ENCODE measurements at places on chromosomes 6 and 20.

DNA sequence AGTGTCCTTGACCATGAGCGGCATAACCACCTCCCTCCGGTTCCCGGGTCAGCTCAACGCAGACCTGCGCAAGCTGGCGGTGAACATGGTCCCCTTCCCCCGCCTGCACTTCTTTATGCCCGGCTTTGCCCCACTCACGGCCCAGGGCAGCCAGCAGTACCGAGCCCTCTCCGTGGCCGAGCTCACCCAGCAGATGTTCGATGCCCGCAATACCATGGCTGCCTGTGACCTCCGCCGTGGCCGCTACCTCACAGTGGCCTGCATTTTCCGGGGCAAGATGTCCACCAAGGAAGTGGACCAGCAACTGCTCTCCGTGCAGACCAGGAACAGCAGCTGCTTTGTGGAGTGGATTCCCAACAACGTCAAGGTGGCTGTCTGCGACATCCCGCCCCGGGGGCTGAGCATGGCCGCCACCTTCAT, 4.9 kb downstream of the TUBB1 start:
- no peak for DNase-seq

DNA sequence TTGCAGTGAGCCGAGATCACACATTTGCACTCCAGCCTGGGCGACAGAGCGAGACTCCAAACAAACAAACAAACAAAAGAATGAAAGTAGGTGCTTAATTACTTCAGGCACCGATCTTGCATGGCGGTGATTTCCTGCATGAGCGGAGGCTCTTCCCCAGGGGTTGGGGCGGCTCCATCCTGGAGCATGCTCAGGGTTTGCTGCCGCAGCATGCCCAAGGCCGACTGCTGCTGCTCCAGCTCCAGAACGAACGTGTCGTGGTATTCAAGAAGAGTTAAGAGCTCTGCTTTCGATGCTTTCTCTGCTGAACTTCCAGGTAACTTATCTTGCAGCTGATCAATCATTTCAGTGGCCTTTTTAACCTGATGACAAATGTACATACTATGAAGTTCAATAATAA, 313.8 kb downstream of the SYNE1 start:
- DNase-seq = no peak

- DNase-seq = no peak
These were observed 37.3 kb downstream of the KCNB1 start for GRCh38 chr20:49445176-49445575.

- no peak for DNase-seq
These were observed 361.0 kb downstream of the CD83 start for GRCh38 chr6:14478381-14479225.

DNA sequence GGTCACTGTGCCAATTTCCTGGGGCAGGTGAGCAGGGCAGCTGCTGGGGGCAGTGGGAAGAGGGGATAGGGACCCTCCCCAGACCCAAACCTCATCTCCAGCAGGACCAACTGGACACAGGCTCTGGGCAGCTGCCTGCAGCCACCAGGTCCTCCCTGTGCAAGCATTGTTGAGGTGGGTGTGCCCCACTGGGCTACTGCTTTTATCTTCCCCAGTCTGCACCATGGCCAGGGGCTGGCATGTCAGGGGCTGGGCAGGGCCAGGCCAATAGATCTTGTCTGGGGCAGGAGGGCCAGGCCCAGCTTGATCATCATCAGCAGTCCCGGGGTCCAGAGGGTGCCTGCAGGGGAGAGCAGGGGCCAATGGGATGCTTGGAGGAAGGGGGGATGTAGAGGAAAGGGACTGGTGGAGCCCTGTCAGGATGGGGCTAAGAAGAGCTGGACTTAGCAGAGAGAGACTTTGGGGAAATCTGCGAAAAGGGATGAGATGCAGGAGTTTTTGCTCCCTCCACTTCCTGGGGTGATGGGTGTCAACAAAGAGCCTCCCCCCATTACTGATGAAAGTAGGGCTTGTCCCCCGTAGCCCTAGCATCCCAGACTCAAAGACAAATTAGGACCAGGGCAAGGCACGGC, 5.7 kb downstream of the EBF4 start:
- DNase-seq = no peak

DNA sequence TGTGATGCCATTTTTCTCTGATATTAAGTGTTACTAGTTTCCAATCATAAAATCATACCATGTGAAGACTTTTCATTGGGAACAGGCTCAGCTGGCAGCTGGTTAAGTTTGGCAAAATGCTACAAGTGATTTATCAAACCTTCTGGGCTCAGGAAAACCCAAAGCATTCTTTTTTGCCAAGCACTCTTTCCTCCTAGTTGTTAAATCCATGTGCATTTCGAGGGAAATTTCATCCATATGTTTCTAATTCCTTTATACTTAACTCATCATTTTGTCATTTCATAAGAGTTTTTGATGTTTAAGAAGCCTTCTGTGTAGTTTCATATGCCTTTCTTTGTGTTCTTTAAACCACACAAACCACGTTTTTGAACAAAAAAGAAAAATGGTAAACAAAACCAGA, 217.6 kb upstream of the PDE10A start:
- peak; percentile 12 for DNase-seq

GRCh38 chr6:162124710-162125435, 602.7 kb downstream of the PRKN start:
- DNase-seq = peak; percentile 10

DNA sequence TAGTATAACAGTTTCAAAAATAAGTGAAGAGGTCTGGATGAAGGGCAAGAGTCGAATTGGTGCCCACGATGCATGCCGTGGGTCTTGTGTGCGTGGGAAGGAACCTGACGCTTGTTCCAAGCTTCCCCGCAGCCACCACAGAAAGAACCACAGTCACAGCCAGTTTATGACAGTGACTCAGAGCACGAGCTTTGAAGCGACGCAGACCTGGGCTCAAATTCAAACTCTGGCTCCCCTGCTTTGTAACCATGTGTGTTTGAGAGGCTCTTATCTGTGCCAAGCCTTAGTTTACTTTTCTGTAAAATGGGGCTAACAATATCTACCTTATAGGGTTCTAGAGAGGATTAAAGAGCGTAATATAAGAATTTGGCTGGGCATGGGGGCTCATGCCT, 65.5 kb downstream of the SYNJ2 start:
- DNase-seq = peak; percentile 86

- DNase-seq = peak; percentile 85
These were observed 447.5 kb upstream of the HSF2 start for GRCh38 chr6:121951918-121952379.

DNA sequence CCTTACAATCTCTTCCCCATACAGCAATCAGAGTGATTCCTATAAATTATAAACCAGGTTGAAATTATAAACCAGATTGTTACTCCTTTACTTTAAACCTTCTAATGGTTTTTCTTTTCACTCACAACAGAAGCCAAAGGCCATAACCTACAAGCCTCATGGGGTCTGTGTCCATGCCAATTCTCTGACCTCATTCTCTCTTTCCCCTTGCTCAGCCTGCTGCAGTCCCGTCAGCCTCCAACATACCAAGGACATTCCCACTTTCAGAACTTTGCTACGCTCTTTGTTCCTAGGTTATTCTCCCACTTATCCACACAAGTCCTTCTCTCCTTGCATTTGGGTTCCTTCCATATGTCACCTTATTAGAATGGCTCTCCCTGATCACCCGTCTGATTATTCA, 277.9 kb upstream of the TCF21 start:
- DNase-seq = no peak

DNA sequence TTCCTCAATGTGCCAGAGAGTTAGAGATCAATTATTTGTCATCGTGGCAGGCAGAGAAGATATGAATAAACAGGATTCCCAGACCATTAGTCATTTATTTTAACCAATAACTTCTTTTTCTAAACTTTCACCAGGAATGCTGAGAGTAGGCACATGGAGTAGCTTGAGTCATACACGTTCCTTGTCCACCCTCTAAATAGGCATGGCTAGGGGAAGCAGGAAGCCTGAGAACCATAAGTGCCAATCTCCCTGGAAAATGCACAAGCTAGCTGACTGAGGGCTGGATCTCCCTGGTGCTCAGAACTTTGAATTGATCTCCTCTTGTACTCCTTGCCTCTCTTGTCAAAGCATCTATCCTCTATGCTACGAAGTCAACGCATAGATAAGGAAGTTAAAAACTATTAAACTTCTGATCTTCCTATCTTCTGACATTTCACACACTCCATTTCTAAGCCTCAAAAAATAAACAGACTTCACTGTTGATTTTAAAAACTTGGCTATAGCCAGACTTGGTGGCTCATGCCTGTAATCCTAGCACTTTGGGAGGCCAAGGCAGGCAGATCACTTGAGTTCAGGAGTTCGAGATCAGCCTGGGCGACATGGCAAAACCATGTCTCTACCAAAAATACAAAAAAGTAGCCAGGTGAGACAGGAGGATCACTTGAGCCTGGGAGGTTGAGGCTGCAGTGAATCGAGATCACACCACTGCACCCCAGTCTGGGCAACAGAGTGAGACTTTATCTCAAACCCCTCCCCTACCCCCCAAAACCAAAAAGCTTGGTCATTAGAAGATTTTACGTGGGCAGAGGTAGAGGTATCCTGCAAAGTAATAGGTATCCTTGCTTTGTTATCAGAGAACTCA, 11.8 kb downstream of the ADTRP start:
- peak; percentile 99 for DNase-seq

All from astrocyte (in vitro differentiated cells and primary cell).